Activated CD8-positive, alpha-beta memory T cell treated with anti-CD3 and anti-CD28 coated beads, Interleukin-2, amount 10 ng/mL, durations not matched to agents 7 days and 5 days (primary cell): ENCODE measurements at places on chromosomes 13 and 19. TPM values are rescaled to one million over a fixed set of nuclear protein-coding genes. Genes with fewer than 3 reads are reported as not detected.

GRCh38 chr19:38148337-38148736 lies 75.7 kb downstream of the DPF1 start:
- no peaks in the 10 kb centered on the region for H3K36me3 ChIP-seq

DNA sequence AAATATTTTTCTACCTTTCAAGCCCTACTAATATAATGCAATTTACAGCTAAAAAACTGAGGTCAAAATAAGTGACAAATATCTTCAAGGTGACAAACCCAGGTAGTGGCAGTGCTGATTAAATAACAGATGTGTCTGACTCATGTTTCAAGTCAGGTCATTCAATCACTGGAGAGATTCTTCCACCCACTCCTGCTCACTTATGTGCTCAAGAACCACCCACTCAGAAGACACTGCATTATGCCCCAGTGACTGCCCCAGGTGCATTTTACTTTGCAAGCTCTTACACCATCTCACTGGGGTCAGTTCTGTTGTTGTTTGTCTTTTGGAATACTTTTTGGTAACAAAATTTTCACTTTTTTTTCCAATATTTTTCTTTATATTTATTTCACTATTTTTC lies 2.2 kb downstream of the ZNF100 start:
- H3K27me3 ChIP-seq, result no peaks in the 10 kb centered on the region
- H3K27ac ChIP-seq, result no peak overlapping the region
- no peak for DNase-seq

The POP4 gene
- total RNA-seq, result 106 TPM

The ZNF57 gene
- 4.5 TPM for total RNA-seq

The TEX29 gene
- total RNA-seq, result 0.40 TPM
